RPMI7951 (cell line): ENCODE measurements at places on chromosomes 3 and 15. TPM values are rescaled to one million over a fixed set of nuclear protein-coding genes. Genes with fewer than 3 reads are reported as not detected.

GRCh38 chr15:78093242-78094020 lies 1.1 kb downstream of the SH2D7 start:
- DNase-seq = peak; percentile 94

DNA sequence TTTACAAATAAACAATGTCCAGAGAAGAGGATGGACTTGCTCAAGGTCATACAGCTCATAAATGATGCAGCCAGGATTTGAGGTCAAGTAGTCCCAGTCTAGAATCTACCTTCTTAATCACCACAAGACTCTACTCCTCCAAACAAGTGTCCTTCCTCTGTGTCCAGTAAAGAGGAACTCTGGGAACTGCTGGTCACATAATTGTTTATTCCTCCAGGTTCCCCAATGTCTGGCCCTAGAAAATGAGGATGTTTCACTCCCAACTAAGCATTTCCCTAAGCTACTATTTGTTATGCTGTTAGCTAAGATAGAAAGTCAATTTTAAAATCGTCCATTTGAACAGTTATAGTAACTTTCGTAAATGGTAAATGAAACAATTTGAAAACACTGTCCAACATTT lies 192.4 kb downstream of the FHIT start:
- DNase-seq = no peak

DNA sequence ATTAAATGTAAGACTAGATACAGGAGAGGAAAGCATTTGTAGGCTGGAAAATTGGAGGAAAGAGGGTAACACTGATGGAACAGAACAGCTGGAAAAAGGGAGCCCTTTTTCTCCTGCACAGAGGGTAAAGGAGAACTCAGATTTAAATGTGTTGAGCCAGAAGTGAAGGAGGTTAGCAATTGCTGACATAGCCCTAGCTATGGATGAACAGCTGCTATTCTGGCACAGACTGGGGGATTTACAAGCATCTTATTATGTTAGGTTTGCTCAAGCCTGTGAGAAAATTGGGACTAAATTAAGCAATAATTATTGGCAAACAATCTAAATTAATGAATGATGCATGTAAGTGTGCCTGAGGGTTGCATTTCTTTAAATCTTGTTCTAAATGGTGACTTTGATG lies 40.6 kb upstream of the PRR20G start:
- DNase-seq = no peak

DNA sequence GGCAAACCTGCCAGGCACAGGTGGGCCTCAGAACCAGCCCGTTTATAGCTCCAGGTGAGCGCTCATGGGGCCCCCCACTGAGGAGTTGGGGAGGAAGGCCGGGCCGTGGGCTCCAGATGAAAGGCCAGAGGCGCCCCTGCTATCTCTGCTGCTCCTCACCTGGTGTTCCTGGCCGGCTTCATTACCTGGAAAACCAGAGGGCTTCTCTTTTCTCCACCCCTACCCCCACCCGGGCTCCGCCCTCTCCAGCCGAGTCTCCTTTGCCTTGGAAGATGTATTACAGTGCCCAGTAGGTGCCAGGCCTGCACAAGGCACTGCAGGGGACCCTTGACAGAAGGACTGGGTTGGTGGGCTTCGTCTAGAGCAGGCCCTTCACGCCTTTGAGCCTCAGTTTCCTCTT lies 111.4 kb downstream of the WNT7A start:
- DNase-seq = no peak

DNA sequence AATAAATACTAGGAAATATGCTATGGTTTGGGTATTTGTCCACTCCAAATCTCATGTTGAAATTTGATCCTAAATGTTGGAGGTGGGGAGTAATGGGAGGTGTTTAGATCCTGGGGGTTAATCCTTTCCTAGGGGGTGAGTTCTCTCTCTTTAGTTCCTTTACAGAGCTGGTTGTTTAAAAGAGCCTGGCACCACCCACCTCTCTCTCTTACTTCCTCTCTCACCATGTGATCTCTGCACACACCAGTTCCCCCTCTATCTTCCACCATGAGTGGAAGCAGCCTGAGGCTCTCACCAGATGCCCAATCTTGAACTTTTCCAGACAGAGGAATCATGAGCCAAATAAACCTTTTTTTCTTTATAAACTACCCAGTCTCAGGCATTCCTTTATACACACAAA lies 10.5 kb downstream of the SLC24A5 start:
- no peak for DNase-seq

DNA sequence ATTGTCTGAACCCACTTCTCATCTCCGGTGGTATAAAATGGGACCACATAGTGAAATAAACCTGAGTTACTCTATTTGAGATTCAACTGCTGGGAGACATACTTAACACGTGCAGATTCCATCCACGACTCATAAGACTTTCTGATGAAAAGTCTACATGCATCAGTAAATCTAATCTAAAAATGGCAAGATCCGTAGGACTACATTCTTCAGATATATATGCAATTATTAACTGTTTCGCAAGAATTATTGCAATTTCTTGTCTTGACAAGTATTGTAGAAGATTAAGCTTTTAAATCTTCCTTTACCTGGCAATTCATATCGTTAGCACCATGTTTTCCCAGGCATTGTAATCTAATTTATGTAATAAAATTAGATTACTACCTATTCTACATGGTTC lies 718.7 kb upstream of the CBLB start:
- no peak for DNase-seq

DNA sequence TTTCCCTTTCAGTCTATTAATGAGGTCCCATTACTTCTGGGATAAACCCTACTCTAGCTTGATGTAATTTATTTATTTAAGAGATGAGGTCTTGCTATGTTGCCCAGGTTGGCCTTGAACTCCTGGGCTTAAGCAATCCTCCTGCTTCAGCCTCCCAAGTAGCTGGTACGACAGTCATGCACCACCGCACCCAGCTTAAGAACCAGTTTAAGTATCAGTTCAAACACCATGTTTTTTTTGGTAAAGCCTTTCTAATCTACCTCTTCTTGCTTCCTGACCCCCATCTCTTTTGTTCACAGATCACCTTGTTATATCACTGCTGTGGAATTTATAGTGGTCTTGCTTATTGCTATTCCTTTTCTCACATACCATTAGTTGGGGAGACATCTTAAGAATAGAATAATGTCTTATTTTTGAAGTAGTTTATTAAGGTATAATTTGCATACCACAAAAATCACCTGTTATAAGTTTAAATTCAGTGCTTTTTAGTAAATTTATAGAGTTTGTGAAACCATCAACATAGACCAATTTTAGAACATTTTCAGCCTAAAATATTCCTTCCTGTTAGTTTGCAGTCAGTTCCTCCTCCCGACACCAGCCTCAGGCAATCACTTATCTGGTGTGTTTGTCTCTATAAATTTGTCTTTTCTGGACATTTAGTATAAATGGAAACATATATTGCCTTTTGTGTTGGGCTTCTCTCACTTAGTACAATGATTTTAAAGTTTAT lies 257.9 kb downstream of the PDCD6IP start:
- no peak for DNase-seq

- no peak for DNase-seq
Observed at GRCh38 chr3:80244390-80244789, 476.6 kb upstream of the ROBO1 start.

DNA sequence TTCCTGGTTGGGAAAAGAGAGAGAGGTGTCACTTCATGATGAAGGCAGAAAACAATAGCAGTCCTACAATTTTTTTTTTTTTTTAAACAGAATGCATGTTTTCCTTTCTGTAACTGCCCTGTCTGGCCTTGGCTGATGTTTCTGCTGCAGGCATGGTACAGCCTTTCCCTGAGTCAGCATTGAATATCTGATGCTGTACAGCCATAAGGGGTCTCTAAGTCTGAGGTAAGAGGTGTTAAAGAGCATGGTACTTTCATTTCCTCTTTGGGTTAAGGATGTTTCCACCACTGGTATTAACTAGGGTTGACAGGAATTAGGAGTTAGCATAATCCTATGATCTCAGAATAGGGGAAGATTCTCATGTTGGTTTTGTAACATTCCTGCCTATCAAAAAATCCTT lies 147.4 kb downstream of the CHST2 start:
- DNase-seq = no peak

DNA sequence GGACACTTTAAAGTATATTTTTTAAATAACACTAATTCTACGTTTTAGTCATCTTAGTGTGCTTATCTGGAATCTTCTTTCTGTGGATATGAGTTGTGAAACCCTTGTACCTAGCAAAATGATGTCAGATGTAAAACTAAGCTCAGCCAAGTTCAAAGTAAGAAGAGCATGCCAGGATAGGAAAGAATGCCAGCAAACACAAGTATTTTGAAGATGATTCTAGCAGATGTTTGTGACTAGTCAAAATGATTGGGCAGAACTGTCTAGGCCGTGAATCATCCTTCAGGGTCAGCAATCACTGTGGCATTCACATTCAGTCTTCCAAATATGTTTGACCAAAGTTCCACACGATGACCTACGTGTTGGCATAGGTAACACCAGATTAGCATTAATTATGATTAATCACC lies 5.4 kb upstream of the PLOD2 start:
- DNase-seq = peak; percentile 98

DNA sequence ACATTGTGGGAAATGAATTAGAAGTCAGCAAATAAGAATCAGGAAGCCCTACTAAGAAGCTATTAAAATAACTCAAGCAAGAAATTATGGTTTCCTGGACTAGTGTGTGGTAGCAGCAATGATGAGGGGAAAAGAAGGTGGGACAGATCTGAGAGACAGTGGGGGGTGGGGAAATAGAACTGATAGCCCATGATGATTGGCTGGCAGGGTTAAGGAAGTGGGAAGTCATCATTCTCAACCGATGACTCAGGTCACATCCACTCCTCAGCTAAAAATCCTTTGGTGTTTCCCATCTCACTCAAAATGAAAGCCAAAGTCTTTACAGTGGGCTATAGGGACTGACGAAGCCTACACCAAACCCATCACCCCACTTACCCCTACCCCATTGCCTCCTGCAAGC lies 153.9 kb upstream of the ARHGEF26 start:
- DNase-seq = no peak

GRCh38 chr15:58490086-58490887 lies 58.5 kb downstream of the LIPC start:
- no peak for DNase-seq

GRCh38 chr3:114093016-114093380 lies 36.5 kb downstream of the QTRT2 start:
- DNase-seq = no peak

DNA sequence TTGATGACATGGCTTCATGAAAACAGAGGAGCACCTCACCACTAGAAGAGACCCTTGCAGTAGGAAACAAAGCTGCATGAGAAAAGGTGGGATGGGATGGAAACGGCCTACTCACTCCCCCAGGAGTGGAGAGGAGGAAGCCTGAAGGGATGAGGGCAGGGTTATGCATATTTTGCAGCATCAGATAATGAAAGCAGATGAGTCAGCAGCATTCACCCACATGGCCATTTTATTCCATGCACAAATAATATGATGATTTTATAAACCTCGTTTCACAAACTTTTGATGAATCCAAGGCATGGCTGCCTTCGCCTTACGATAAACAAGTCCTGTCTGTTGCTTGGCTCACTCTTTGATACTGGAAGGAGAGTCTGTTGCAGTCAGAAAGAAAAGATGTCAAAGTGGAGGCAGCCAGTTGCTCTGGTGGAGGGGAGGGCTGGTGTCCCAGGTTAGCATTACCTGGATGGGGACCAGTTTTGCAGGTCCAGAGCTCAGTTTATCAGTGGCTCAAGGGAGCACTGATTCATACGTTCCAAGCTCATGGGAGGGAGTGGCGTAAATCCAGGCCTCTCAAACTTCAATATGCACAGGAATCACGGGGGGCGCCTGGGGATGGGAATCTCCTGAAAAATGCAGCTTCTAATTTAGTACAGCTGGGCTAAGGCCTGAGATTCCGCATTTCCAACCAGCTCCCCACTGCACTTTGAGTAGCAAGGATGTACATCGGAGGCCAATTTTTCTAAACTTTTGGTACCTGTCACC lies 9.2 kb upstream of the EHD4 start:
- DNase-seq = peak; percentile 19

DNA sequence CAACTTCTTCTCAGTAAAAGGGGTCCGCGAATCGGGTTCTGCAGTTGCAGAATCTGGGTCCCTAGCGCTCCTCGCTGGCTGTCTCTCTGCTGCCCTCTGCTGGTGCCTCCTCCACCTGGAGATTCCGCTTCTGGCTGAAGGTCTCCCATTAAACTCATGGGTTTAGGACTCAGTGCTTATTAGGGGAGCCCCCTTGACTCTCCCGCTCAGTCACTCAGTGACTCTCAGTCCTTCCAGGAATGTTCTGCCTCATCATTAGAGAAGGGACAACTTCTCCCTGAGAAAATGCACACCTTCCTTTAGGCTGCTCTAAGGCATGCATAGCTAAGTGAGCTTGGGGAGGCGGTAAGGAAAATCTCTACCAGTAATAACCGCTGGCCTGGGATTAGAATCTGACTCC lies 7.1 kb downstream of the CPN2 start:
- peak; percentile 63 for DNase-seq

DNA sequence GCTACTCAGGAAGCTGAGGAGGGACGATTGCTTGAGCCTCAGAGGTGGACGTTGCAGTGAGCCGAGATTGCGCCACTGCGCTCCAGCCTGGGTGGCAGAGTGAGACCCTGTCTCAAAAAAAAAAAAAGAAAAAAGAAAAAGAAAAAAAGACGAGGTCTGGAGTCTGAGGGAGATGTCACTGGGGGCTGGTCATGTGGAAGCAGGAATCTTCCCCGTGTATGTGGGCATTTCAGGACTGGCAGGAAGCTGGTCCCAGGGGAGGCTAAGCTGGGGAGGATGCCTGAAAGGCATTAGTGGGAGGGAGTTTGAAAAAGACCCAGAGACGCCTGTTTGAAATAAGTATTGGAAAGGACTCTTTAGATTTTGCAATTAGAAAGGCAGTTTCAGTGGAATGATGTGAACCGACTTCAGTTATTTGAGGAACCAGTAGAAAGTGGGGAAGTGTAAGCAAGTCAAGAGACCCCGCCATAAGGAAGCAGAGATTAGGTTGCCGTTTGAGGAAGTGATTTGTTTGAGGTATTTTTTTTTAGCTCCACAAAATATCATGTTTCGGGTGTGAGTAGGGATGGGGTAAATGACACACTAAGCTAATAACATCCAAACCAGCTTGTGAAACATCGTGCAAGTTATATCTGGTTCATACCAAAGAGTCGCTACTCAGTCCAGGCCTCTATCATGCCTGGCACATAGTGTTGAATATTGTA lies 55.5 kb downstream of the ST6GAL1 start:
- DNase-seq = no peak

GRCh38 chr15:82646250-82647044 lies 716 bp downstream of the CPEB1 start:
- DNase-seq = no peak

GRCh38 chr15:62901087-62901486 lies 141.5 kb upstream of the TPM1 start:
- no peak for DNase-seq

- DNase-seq = no peak
Observed at GRCh38 chr3:168998792-168999191, 664.7 kb downstream of the MECOM start.

- DNase-seq = no peak
Observed at GRCh38 chr3:127457546-127458145, 132.9 kb downstream of the TPRA1 start.

GRCh38 chr3:116809208-116809607 lies 99.6 kb downstream of the TUSC7 start:
- no peak for DNase-seq

Gene GMNC
- not detected in 2 replicates for total RNA-seq

Gene LHFPL4
- not detected in 2 replicates for total RNA-seq
